ENCODE measurements at places on chromosomes 12 and 14.

- no peak for DNase-seq
These were observed 386.8 kb downstream of the BCAT1 start for GRCh38 chr12:24561882-24562770.

DNA sequence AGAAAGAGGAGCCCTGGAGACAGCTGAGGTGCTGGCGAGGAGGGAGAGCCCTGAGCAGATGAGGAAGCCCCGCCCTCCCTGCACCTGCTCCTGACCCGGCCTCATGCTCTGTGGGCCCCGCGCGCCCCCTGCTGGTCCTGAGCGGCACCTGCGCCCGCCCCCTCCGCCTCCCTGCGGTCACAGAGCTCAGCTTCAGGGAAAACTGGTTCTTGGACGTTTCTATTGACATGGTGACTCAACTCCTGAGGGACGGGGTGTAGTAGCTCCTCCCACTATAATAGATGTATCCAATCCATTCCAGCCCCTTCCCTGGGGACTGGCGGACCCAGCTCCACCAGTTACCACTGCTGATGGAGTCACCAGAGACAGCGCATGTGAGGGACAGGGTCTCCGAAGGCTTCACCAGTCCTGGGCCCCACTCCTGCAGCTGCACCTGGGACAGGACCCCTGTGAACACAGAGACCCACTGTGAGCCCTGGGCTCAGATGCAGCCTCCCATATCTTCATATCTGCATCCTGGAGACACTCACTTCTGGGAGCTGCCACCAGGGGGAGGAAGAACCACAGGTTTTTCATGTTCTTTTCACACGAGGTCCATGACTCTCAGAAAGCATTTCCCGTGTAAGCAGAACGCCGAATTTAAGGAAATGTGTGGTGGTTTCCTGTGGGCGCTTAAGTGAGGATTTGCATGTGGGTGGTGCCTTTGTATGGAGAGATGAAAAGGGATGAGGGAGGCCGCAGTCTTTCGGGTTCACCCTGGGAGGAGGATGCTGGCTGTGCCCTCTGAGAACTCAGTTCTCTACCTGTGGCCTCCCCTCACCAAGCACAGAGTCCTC is 1346.4 kb downstream of the TMEM121 start:
- DNase-seq, result peak; percentile 73

GRCh38 chr14:89746654-89747053 is 207.9 kb downstream of the EFCAB11 start:
- no peak for DNase-seq

DNA sequence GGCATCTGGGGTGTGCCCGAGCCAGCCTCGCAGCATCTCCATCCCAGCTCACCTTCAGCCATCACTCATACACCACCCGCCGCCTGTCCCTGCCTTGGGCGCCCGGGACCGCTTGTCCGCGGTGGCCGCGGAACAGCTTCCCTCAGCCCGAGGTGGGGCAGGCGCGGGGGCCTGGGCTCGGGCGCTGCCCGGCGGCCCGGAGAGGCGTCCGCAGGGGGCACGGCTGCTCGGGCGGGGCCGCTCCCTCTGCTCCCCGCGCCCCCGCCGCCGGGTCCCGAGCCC is 430 bp downstream of the SLC41A2 start:
- DNase-seq, result peak; percentile 22

GRCh38 chr14:105077649-105077995 is 12.4 kb upstream of the GPR132 start:
- no peak for DNase-seq

DNA sequence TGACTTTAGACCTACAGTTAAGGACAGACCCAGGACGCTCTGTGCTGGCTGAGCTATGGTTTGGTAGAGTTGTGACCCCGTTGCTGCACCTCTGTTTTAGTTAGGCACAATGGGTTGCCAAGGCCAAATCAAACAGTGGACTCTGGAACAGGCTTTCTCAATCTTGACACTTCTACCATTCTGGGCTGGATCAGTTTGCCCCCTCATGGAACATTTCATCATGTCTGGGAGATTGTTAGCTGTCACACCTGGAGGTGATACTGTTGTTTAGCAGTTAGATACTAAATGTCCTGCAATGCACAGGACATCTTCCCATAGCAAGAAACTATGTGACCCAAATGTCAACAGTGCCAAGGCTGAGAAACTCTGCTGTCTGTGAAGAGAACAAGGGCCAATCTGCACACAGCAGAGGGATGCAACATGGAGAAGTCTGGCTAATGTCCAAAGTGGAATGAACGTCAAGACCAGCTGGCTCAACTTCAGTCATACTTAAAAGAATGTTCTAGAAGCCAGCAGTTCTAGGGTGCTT is 65.6 kb upstream of the DICER1 start:
- DNase-seq, result no peak
